Stimulated activated effector memory CD8-positive, alpha-beta T cell treated with anti-CD3 and anti-CD28 coated beads, Interleukin-12 subunit alpha, Interleukin-12 subunit beta, amount 100 ng/mL, for 72 hours (primary cell): ENCODE measurements at places on chromosomes 12 and 14.

- DNase-seq: no peak
Observed at GRCh38 chr14:86639146-86639545, 1109.2 kb downstream of the FLRT2 start.

DNA sequence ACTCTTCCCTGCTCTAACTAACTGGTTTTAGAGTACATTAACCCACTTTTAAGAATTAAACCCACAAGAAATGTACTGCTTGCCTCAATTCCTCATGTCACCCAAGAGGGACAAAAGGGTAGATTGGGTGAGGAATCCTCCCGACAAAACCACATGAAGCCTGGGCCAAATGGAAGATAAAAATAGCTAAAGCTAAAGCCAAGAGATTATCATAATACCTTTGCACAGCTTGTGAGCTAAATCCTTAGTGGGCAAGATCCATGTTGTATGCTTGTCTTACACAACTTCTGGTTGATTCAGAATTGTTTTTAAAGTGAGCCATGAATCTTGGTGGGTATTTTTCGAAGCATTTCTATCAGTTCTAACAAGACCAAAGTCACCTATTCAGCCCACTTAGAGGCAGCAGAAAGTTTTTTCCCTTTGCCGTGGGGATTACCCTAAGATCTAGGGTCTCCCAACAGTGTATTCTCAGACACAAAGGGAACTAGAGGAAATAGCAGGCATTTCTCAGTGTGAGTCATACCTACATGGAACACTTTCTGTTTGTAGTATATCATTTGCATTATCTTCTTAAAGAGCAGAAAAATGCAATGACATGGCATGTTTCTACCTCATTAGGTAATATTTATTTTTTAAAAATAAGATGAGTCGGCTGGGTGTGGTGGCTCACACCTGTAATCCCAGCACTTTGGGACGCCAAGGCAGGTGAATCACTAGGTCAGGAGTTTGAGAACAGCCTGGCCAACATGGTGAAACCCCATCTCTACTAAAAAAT, 616.6 kb downstream of the KCNH5 start:
- DNase-seq: no peak

DNA sequence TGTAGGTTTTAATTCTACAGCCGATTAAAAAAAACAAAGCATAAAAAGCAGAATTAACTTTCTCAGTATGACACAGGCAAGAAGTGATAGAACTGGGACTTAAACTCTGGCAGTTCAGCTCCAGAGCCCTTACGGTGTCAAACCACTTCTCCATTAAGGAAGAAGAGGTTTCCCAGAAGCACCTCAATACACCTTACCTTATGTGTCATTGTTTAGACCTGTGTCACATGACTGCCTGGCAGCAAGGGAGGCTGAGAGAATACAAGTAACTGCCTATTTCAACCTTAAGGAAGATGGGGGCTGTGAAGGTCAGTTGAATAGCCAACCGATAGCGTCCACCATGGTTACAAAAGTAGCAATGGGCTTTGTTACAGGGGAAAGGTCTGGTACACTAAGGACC, 54.6 kb upstream of the ARHGAP5 start:
- DNase-seq: no peak

DNA sequence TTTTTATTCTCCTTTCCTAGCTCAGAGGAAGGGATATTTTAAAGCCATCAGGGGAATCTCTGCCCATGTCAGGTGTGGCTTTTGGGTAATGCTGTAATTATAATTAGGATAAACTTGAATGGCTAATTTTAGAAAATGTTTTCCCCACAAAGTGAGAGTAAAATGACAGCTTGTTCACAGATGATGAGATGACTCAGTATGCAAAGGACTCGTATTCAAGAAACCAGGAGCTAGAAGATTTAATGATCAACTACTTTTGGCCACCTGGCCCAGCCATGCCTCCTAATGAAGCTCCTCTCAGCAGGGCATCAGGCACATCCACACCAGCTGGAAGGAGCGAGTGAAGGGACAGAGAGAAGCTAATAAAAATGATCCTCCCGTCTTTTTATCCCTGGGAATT, 29.0 kb upstream of the PLEKHG7 start:
- DNase-seq: no peak

DNA sequence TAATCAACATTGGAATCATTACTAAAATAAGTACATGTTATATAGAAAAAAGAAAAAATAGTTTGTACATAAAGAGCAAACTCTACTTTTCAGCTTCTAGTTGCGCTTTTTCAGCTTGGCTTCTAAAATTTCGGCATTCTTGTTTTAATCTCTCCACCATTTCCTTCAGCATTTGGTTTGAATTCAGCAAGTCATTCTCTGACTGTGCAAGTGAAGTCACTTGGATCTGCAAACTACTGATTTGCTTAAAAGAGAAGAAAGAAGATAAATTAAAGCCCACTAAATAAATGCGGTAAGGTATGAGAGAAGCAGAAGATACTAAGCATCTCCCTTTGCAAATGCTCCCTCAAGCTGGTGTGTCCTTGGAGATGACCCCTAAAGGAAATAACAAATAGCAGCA, 126.3 kb downstream of the CEP83 start:
- no peak for DNase-seq
